ENCODE measurements at places on chromosomes 2 and 18.

GRCh38 chr2:240593703-240594451 lies 7.3 kb downstream of the CAPN10 start:
- DNase-seq, result no peak

GRCh38 chr2:229971298-229971790 lies 49.0 kb downstream of the FBXO36 start:
- no peak for DNase-seq

DNA sequence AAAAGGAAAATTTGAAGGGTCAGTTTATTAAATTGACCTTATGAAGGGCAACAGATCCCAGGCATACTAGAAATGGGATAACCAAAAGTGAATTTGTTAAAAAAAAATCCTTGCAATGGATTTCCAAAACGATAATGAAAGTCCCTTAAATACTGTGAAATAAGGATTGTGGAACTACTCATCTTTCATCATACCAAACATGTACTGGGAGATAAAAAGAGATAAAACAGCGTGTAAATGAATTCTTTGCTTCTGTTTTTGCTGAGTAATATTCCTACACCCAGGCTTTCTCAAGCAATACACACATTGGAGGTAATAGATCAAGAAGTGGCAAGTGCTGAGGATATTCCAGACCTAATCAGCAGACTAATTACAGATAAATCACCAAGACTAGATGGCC lies 3.8 kb downstream of the LYPD6 start:
- DNase-seq, result no peak

GRCh38 chr2:239809391-239809790 lies 215.8 kb downstream of the NDUFA10 start:
- DNase-seq, result no peak

DNA sequence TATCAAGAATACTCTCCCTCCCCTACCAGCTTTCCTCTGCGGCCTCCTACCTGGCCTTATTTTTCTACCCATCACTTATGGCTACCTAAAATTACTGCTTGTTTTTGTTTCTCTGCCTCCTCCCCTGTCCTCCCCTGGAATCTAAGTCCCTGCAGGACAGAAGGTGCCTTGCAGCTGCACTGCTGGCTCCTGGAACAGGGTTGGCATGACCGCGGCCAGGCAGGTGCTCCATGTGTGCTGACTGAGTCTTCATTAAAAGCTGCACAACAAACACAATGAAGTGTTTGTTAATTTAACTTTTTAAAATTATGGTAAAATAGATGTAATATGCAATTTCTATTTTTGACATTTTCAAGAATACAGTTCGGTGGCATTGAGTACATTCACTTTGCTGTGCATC lies 171.9 kb upstream of the FHL2 start:
- no peak for DNase-seq

- no peak for DNase-seq
Measured at GRCh38 chr18:80179857-80180558, 67.3 kb downstream of the PARD6G start.

GRCh38 chr2:164504253-164504652 lies 117.0 kb downstream of the GRB14 start:
- DNase-seq, result no peak

DNA sequence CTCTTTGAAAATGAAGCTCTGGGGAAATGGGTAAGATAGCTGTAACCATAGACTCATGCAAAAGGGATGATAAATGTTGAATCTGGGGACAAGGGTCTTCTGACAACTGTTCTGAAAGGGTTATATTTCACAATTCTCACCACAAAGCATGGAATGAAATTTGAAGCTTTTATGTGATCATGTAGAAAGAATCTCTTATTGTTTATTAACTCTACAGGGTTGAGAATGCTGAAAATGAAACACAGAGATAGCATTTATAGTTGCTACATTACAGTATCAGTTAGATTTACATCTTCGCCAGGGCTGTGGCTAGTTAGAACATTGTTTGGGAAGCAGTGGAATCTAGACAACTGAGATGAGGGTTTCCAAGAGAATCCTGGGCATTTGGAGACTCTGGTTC lies 97.4 kb upstream of the LHCGR start:
- no peak for DNase-seq

Data from spinal cord (tissue), 10 donors.